Testis (tissue), 5 donors: ENCODE measurements at places on chromosomes 13 and 19.

DNA sequence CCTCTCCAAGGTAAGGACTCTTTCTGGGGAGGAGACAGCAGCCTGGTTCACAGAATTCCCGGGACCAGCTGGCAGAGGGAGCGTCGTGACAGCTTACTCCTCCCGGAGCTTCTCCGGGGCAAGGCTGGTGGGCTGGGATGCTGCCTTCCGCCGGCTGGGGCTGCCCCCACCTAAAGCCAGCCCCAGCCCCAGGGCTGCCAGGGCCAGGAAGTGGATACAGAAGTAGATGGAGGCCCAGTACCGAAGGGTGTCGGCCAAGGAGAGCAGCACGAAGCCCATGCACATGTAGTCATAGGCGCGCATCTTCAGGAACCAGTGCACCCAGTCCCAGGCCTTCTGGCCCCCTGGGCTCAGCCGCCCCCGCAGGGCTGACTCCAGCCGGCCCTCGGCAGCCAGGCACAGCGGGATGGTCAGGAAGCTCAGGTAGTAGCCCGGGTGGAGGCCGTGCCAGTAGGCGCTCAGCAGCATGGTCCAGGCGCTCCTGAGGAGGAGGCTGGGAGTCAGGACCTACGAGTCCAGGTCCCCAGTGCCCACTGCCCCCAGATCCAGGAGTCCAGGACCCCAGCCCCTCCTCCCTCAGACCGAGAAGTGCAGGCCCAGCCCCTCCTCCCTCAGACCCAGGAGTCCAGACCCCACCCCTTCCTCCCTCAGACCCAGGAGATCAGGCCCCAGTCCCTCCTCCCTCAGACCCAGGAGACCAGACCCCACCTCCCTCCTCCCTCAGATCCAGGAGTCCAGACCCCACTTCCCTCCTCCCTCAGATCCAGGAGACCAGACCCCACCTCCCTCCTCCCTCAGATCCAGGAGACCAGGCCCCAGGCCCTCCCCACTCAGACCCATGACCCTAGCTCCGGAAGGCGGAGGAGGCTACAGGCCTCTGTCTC lies 1.2 kb upstream of the TMC4 start:
- DNase-seq: no peak

- peak; percentile 40 for DNase-seq
Measured at GRCh38 chr19:11737964-11738745, 591 bp downstream of the ZNF823 start.

DNA sequence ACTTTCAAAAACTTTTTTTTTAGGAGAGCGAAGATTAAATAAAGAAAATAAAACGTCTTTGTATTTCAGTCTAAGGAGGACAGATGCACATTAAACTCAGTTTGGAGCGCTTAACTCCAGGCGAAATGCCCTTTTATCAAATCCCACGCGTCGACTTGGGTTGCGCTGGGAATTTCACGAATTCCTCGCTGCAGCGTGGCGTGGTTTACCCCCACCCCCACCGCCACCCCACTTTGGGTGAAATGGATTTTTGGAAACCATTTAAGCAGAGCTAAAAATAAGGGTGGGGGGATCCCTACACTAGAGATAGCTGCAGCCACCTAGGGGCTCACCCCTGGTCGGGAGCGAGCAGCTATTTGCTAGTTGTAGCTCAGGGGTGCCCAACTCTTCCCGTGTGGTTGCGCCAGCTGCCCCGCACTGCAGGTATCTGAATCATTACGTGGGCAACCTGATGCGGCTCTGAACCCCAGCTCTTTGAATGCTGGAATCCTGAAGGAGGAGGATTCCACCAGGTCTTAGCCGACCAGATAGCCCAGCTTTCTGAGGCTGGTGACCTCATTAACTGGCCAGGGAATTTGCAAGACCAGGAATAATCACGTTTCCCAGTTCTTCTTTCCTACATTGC lies 6.5 kb upstream of the TSHZ3 start:
- no peak for DNase-seq

- DNase-seq: no peak
Measured at GRCh38 chr13:77833331-77833863, 85.2 kb downstream of the EDNRB start.

DNA sequence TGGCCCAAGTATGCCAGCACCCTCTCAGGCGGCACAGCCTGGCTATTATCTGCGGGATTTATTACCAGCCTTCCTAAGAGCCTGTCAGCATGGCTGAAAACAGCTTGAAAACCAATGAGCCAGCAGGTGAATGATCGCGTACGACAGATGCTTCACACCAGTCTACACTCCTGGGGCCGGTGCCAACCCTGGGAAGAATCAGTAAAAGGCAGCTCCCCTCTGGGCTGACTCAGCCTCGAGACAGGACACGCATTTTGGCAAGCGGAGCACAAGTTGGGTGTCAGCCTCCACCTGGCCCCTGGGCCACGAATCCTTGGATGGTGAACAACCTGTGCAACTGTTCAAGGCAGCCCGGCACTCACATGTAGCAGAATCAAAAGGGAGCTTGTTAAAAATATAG lies 15.6 kb downstream of the EMP3 start:
- no peak for DNase-seq
